Thymus (tissue), 14 donors: ENCODE measurements at places on chromosomes 2 and 18. TPM values are rescaled to one million over a fixed set of nuclear protein-coding genes. Genes with fewer than 3 reads are reported as not detected.

- no peak overlapping the region for H3K4me3 ChIP-seq
- no peaks in the 10 kb centered on the region for H3K36me3 ChIP-seq
- H3K27ac ChIP-seq, result no peak overlapping the region
- H3K4me1 ChIP-seq, result no peaks in the 10 kb centered on the region
- H3K27me3 ChIP-seq, result no peaks in the 10 kb centered on the region
- DNase-seq, result no peak
Observed at GRCh38 chr2:124875627-124876244, 850.6 kb downstream of the CNTNAP5 start.

DNA sequence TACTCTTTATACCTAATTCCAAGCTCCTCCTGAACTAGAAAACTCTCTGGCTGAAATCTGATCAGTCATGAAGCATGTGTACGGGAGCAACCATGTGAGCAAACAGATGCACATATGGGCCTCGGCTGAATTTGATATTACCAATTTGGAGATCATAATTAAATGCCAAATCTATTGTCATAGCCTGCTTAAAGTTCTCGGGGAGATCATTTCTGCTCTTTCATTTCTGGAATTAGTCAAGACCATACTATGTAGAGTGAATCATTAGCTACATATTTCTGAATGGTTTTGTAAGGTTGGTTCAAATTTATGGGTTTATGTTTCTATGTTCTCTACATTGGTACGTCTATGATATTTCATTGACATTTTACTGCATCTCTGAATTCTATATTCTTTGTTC is 205.5 kb downstream of the UBE2E3 start:
- H3K27ac ChIP-seq, result no peak overlapping the region
- no peaks in the 10 kb centered on the region for H3K27me3 ChIP-seq
- no peak for DNase-seq

- H3K4me1 ChIP-seq, result peaks cover 18% of the 10 kb centered on the region
- H3K4me3 ChIP-seq, result no peak overlapping the region
- H3K27ac ChIP-seq, result no peak overlapping the region
- H3K36me3 ChIP-seq, result no peaks in the 10 kb centered on the region
- no peaks in the 10 kb centered on the region for H3K27me3 ChIP-seq
- no peak for DNase-seq
Observed at GRCh38 chr2:36238106-36238505, 117.5 kb upstream of the CRIM1 start.

- no peaks in the 10 kb centered on the region for H3K4me1 ChIP-seq
- no peak overlapping the region for H3K4me3 ChIP-seq
- H3K27me3 ChIP-seq, result no peaks in the 10 kb centered on the region
- no peaks in the 10 kb centered on the region for H3K36me3 ChIP-seq
- DNase-seq, result no peak
Observed at GRCh38 chr2:19738707-19739106, 163.1 kb downstream of the TTC32 start.

The TUBB8B gene
- total RNA-seq, result 0.14 TPM

DNA sequence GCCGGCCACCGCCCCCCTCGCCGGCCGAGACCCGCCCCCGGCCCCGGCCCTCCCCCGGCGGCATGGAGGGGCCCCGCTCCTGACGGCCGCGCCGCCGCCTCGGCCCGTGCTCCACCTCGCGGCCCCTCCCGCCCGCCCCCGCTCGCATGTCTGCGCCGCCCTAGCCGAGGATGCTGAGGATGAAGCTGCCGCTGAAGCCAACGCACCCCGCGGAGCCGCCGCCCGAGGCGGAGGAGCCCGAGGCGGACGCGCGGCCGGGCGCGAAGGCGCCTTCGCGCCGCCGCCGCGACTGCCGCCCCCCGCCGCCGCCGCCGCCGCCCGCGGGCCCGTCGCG is 397 bp downstream of the ZCCHC2 start:
- H3K4me1 ChIP-seq, result peaks cover 18% of the 10 kb centered on the region
- peak overlapping the region; percentile 80 for H3K4me3 ChIP-seq
- H3K27ac ChIP-seq, result peak overlapping the region; percentile 97
- no peaks in the 10 kb centered on the region for H3K36me3 ChIP-seq
- no peak for DNase-seq

DNA sequence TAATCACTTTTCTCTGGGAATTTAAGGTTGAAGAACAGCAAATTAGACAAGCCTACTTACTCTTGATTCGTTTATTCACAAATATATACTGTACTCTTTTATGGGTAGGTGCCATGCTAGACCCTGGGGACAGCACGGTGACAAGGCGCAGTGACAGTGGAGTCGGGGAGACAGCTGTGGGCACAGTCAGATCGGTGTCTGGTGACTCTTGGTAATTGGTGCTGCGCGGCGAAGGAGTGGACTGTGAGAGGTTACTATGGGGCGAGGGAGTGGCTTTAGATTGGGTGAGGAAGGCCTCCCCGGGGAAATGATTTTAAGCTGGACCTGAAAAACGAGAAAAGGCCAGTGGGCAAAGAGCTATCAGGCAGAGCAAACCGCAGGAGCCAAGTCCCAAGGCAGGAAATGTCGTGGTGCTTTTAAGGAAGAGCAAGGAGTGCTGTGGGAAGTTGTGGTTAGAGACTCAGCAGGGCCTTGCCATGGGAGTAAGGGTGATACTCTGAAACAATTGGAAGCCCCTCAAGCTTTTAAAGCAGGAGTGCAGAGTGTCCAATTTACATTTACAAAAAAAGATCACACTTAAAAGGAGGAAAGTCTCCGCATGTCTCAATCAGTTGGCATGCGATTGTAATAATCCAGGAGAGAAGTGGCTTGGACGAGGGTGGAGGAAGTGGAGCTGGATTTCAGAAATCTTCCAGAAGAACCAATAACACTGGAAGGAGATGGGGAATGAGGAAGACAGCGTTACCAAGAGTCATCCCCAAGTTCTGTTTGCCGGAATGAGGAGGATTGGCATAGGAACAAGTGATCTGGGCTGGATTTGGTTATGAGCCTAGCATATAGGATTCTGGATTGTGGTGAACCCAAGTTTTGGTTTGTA is 36.1 kb upstream of the TXNDC2 start:
- no peaks in the 10 kb centered on the region for H3K36me3 ChIP-seq
- H3K27ac ChIP-seq, result no peak overlapping the region
- no peak overlapping the region for H3K4me3 ChIP-seq
- no peak for DNase-seq
- H3K4me1 ChIP-seq, result peaks cover 10% of the 10 kb centered on the region

The LOXHD1 gene
- total RNA-seq, result 0.24 TPM

The RAB10 gene
- 61.3 TPM for total RNA-seq

The NYAP2 gene
- 0.05 TPM for total RNA-seq

The VSNL1 gene
- total RNA-seq, result 0.47 TPM

DNA sequence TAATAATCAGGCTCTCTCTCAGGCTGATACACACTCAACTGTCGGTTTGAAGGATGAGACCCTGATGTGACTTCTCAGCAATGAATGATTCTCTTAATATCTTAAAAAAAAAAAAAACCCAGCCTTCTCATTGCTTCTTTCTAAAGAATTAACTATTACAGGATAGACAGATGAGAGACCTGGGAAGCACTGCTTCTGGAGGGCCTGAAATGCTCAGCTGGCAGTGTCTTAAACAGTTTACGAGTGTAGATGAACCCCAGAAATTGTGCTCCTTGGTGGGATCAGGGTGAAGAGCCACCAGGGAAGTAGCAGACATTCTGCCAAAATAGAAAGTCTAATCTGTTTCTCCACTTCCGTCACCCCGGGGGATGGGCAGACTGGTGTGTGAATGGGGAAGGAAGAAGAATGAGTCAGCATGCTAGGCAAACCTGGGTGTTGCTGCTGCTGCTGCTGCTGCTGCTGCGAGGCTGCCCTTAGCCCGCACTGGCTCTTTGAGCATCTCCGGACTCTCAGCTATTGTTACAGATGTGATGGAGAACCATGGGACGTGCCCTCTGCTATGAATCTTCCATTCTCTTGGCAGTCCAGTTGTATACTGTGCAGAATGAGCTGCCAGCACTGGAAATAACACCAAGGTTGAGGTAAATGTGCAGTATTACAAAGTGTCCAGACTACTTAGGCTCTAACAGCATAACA is 158.4 kb downstream of the SETBP1 start:
- H3K36me3 ChIP-seq, result no peaks in the 10 kb centered on the region
- DNase-seq, result peak; percentile 33
- H3K27me3 ChIP-seq, result no peaks in the 10 kb centered on the region
- no peak overlapping the region for H3K27ac ChIP-seq
- H3K4me1 ChIP-seq, result peaks cover 20% of the 10 kb centered on the region
- H3K4me3 ChIP-seq, result no peak overlapping the region

DNA sequence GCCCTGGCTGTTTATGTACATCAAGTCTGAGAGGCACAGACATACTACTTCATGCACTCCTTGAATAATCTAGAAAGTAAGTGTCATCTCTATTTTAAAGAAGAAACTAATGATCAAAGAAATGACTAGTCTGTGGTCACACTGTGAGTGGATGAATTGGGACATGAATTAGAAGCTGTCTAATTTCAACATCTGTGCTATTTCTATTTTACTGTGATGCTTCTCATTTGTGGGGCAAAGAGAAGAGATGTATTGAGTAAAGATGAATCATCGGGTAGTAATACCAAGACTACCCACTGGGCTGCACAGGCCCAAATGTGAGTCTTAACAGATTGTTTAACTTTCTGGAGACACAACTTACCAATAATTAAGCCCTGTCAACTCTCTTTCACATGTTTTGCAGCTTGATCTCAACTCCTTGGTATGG is 42.4 kb upstream of the MTIF2 start:
- no peak overlapping the region for H3K4me3 ChIP-seq
- no peaks in the 10 kb centered on the region for H3K4me1 ChIP-seq
- DNase-seq, result no peak
- peaks cover 68% of the 10 kb centered on the region for H3K36me3 ChIP-seq

DNA sequence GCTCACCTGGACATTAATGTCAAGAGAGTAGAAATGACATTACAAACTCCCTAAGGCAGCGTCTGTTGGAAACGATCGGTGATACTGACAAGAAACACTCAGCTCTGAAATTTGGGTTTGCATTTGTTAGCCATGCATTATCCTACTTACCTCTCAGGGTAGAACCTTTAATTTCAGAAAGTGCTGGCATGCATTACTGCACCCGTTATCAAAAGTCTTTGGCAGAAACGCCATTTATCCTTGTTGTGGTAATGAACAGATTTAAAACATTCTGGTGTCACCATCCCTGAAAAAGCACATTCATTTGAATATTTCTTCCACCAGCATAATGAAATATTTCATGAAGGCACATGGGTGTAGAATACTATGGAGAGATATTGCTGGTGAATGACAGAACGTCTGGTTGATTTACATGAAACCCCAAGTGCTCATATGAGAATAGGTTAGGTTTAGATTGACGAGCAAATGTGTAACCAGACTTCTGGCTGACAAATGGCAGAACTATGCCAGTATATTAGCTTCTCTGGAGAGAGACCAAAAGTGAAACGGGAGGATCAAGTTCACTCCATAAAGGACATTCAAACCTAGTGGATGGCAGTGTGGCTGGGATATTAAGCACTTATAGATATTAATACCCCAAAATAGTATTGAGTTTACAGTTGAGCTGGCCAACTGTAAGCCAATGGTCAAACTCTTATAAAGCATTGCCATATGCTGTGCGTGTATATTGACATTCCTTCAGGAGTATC is 53.5 kb upstream of the ITGB6 start:
- no peak for DNase-seq
- no peak overlapping the region for H3K4me3 ChIP-seq
- no peak overlapping the region for H3K27ac ChIP-seq
